NCI-H524 (cell line): ENCODE measurements at places on chromosomes 13 and 19.
A peak's percentile ranks its signal among the peaks of the same experiment; 100 is the strongest.

DNA sequence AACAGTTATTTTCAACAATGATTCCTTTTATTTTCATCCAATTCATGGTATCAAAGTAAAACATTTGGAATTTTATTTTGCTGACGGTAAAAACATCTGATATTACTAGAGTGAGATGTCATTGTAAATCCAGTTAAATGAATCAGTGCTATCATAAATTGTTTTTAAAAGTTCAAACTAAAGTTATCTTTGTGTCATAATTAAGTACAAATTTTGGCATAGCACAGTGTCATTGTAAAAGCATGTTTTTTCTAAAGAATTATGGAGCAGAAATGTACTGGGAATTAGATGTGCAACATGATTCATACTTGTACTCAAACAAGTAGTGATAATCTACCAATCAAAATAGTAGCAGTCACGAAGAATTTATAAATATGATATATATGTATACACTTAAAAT, 92.8 kb downstream of the FAM216B start:
- no peak for DNase-seq

- no peak for DNase-seq
Measured at GRCh38 chr19:50812474-50812873, 11.1 kb downstream of the KLK1 start.

GRCh38 chr19:46717716-46718143, 816 bp upstream of the PRKD2 start:
- no peak for DNase-seq

GRCh38 chr13:32824675-32825074, 191.5 kb upstream of the KL start:
- DNase-seq = no peak

- DNase-seq = peak; percentile 52
Measured at GRCh38 chr13:70568571-70568970, 460.3 kb upstream of the KLHL1 start.

GRCh38 chr13:112724788-112725345, 35.0 kb downstream of the ATP11A start:
- no peak for DNase-seq

GRCh38 chr19:54302257-54302656, 10.7 kb downstream of the LILRA5 start:
- no peak for DNase-seq

DNA sequence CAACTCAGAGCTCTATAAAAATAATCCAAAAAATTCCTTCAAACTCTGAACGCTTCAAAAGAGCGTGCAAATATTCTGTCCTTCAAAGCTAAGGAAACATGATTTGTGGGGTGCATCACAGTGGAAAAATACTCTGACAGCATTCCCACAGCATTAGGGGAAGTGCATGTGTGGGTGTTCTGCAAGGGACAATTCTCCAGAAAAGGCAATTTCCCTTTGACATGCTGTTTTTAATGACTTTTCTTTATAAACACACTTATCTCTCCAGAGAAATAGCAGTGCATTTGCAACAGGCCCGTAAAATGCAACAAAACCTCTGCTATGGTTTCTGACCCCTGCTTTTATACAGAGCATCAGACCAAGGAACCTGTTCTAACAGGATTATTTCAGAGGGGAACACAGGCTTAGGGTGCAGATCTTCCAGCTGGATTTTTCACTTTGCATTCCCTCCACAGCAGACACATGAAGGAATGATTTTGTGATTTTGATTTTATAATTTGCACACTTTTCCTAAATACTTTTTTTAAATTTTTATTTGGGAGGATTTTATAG, 42.6 kb downstream of the KL start:
- no peak for DNase-seq

GRCh38 chr19:35154525-35155406, at the start of gene FXYD5:
Gene FXYD5, plus strand, starts transcription at chr19:35154735. Its CDS starts 816 bp downstream, at chr19:35155551.
- DNase-seq = peak; percentile 32

- DNase-seq = no peak
Measured at GRCh38 chr13:24085662-24086061, 74.9 kb upstream of the SPATA13 start.

- DNase-seq = peak; percentile 47
Measured at GRCh38 chr19:1236576-1236975, 1.2 kb downstream of the CBARP start.

GRCh38 chr19:54439174-54439851, 9.7 kb upstream of the LENG8 start:
- DNase-seq = peak; percentile 49

DNA sequence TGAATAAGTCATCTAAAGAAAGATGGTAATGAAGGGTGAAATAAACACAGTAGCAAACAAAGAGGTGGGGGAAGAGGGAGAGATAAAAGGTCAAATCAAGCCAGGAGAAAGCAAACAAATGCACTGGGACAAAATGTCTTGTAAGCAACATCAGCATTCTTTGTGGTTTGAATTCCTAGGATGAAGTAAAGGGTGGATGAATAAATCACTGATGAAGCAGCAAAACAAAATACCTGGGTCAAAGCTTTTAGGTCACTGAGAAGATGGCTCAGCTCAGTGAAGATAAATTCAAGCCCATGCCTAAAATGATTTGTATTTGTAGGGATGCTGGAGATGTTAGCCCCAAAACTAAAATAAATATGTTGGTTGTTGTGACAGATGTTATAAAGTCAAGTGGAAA, 86.5 kb upstream of the FBXL3 start:
- DNase-seq = no peak

DNA sequence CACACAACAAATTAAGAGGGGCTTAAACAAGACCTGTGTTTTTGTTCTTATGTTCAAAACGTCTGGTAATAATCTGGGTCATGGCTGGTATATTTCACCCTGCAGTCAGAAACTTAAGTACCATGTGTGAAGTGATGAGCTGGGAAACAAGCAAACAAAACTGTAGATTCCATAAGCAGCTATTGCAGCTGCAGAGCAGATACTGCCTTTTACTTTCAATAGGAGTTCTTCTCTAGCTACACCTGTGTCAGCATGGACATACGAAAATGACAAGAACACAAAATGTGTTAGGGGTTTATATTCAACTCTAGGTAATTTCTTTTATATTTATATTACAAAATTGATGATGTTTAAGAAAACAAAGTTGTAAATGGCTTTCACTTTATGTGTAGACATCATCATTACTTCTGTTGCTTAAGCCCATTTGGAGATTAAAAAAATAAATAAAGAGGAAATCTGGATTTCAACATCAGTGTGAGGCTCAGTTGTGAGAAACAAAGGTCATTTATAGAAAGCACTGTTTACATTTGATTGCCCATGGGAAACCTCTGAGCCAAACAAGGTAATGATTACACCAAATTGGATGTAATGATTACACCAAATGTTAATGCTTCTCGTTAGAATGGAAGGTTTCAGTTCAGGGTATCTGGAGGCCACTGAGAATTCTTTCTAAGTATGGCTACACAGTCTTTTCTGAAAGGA, 451.0 kb upstream of the SLC10A2 start:
- DNase-seq = no peak

DNA sequence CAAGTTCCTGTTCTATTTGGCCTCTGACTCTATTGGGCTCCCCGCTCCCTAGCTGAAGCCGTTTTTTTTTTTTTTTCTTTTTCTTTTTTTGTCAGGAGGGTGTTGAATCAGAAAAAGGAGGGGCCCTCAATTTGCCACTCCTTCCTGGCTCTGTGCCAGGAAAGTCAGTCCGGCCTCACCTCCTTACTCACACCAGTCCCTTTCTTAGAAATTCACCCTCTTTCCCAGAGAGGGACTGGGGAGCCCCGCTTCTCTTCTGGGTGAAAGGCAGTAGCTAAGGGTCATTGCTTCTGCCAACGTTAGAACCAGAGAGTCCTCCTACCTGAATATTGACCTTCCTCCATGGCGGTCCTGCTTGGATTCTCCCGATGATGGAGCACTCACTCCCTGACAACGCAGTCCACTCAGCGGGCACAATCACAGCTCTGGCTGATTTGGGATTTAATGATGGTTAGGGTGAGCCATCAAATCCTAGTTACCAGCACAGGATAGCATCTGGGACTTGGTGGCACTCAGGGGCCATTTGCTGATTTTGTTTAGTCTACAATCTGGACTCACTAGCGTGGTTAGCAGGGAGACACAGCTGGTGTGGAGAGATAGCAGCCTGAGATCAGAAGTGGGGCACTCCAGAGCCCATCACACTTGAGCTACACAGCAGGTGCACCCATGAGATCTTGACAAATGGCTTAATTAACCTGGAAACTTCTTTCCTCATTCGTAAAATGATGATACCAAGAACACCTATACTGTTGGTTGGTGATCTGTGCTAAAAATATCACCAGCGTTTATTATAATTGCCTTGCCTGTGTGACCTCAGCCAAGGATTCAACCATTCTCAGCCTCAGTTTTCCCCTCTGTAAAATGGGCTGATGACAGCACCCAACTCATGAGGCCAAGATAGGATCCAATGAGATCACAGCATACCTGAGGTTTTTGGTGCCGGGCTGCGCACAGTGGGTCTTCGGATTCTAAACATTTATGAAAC, 2.2 kb downstream of the FCER2 start:
- peak; percentile 92 for DNase-seq

DNA sequence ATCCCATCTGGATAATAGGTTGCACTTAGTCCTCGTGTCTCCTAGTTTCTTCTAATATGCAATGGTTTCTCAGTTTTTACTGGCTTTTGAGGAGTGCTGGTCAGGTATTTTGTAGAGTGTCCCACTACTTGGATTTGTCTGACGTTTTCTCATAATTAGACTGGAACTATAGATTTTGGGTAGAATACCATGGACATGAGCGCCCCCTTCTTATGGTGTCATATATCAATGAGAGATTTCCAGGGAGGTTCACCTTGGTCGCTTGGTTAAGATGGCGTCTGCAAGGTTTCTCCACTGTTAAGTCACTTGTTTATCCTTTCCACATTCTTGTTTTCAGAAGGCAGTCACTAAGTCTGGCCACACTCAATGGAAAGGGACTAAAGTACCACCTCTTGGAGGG, 6.7 kb downstream of the SOHLH2 start:
- DNase-seq = no peak

GRCh38 chr13:111604097-111604496, 283.7 kb downstream of the TEX29 start:
- no peak for DNase-seq

DNA sequence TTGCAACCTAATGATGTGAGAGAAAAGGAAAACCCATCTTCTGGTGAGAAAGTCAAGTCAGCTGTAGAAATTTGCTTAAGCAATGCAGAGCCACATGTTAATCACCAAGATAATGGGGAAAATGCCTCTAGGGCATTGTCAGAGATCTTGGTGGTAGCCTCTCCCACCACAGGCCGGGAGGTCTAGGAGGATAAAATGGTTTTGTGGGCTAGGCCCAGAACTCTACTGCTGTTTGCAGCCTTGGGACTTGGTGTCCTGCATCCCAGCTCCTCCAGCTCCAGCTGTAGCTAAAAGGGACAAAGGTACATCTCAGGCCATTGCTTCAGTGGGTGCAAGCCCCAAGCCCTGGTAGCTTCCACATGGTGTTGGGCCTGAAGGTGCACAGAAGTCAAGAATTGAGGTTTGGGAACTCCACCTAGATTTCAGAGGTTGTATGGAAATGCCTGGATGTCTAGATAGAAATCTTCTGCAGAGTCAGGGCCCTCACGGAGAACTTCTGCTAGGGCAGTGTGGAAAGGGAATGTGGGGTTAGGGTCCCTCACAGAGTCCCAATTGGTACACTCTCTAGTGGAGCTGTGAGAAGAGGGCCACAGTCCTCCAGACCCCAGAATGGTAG, 382.2 kb upstream of the KLHL1 start:
- DNase-seq = no peak

DNA sequence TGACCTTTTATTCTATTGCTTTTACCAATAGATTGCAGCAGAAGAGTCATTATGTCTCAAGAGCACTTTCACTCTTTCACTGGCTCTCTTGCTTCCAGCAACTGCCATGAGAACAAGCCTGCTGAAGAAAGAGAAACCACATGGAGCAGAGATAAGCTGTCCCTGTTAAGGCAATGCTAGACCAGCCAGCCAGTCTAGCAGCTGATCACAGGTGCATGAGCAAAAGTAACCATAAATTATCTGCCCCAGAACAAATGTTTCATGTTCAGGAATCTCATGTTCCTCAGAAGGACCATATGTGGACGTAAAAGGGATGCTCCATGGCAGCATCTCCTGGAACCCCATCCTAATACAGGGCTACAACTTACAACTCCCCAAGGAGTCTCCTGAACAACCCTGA, 20.4 kb upstream of the DCLK1 start:
- no peak for DNase-seq

DNA sequence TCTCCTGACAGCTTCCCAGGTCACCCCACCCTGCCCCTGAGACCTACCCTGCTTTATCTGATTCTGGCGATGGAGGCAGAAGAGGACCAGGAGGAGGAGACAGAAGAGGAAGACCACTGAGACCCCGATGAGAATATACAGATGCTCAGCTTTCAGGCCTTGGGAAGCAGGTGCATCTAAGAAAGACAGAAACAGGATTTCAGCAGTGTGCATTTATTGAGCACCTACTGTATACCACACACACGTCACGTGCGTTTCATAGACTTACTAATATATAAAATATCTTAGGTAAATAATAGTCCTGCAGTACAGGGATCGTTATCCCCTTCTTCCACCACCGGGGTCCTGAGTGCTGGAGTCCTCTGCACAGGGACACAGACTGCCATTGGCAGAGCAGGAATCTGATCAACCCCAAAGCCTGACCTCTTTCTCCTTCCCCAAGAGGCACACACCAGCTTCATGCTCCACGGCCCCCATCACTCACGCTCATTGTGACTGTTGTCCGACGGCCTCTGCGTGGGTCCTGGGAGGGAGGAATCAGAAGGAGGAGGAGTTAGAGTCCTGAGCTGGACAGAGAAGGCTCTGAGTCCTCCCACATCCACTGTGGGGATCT, 8.2 kb downstream of the LAIR1 start:
- DNase-seq = no peak

- DNase-seq = peak; percentile 52
Measured at GRCh38 chr19:29694669-29695627, 20.1 kb downstream of the C19orf12 start.

DNA sequence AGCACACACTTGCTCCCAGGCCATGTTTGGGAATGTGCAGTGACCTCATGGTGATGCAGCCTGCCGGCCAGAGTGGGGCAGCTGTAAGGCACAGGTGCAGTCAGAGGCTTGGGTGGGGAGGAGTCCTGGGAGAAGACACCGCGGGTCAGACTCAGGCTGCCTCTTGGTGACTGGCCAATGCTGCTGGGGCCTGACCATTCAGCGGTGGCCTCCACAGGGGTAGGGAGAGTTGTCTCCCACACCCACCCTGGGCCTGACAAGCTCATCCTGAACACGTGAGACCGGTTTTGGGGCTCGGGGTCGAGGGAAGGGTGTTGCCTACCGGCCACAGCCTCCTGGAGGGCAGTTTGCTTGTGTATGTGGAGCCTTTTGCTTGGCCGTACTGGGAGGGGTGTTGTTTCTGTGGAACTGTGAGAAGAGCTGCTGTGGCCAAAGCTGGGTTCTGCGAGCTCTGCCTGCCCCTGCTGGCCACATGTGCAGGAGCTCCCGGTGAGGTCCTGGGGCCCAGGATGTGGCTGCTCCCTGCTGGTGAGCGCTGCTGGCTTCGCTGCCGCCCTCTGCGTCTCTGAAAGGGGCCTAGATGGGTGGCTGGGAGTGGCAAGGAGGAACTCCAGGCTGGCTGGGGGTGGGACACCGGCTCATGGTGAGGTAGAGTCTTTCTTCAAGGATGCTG, 22.1 kb downstream of the UPF1 start:
- no peak for DNase-seq

- DNase-seq = no peak
Measured at GRCh38 chr13:32126278-32126677, 94.7 kb downstream of the FRY start.

GRCh38 chr19:58546019-58546530, 2.2 kb downstream of the TRIM28 start:
- no peak for DNase-seq

- DNase-seq = no peak
Measured at GRCh38 chr19:31255174-31255799, 93.9 kb downstream of the TSHZ3 start.

GRCh38 chr13:96968027-96968426, 26.2 kb downstream of the OXGR1 start:
- no peak for DNase-seq
